ENCODE measurements at places on chromosomes 11 and 22. TPM values are rescaled to one million over a fixed set of nuclear protein-coding genes. Genes with fewer than 3 reads are reported as not detected.

GRCh38 chr22:41830174-41830573 lies 2.7 kb upstream of the SREBF2 start:
- DNase-seq = no peak

DNA sequence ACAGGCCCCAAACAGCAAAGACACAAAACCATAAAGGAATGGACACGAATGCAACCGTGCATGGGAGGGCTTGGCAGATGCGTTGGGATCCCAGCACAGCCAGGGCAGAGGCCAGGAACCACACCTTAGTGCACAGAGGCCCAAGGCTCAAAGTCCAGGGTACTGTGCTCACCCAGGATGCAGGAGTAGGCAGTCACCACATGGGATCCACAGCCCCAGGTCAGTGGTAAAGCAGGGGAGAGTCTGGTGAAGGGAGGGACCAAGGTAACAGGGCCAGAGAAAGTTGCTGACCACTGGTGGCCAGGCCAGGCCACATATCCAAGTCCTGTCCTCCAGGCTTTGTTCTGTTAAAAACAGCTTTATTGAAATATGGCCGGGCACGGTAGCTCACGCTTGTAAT lies 6.5 kb upstream of the CERK start:
- DNase-seq = no peak

GRCh38 chr11:75667831-75668450 lies 897 bp downstream of the MAP6 start:
- DNase-seq = peak; percentile 74

GRCh38 chr22:17087498-17088131 lies 2.8 kb downstream of the IL17RA start:
- DNase-seq = no peak

GRCh38 chr11:123206791-123207434 lies 11.9 kb upstream of the CLMP start:
- DNase-seq = no peak

GRCh38 chr11:121800731-121801393 lies 315.2 kb downstream of the BLID start:
- no peak for DNase-seq

DNA sequence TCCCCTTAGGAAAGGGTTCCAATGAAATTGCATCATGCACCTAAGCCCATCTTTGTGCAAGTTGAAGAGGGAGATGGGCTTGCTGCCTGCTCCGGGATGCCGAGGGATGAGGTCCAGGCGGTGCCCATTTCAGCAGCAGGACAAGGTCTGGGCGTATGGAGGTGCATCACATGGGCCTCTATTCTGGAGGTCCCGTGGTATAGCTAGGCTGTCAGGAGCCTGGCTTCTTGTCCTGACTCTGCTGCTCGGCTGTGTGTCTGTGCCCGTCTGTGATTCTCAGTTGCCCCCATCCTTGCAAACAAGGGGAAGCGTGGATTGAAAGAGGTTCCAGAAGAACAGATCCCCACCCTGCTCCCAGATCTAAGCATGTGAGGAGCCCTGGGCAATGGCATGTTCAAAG lies 130.0 kb downstream of the OSBP2 start:
- no peak for DNase-seq

DNA sequence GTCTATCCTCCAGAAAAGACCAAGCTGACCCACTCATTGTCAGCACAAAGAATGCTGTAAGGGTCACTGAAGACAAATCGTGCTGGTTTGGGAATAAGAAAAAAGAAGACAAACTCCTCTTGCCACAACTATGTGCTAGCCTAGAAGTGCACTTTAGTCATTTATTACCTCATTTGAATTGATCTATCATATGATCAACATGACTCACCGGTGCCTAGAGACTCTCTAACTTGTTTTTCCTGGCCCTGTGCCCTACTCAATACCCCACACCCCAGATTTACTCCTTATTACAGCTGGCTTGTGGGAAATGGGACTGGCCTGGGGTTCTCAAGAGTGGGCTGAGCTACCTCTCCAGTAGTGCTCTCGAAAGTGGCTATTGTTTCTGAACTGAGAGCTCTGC lies 35.9 kb upstream of the HORMAD2 start:
- DNase-seq = no peak

GRCh38 chr22:40328546-40329456 lies 17.5 kb upstream of the ADSL start:
- no peak for DNase-seq

DNA sequence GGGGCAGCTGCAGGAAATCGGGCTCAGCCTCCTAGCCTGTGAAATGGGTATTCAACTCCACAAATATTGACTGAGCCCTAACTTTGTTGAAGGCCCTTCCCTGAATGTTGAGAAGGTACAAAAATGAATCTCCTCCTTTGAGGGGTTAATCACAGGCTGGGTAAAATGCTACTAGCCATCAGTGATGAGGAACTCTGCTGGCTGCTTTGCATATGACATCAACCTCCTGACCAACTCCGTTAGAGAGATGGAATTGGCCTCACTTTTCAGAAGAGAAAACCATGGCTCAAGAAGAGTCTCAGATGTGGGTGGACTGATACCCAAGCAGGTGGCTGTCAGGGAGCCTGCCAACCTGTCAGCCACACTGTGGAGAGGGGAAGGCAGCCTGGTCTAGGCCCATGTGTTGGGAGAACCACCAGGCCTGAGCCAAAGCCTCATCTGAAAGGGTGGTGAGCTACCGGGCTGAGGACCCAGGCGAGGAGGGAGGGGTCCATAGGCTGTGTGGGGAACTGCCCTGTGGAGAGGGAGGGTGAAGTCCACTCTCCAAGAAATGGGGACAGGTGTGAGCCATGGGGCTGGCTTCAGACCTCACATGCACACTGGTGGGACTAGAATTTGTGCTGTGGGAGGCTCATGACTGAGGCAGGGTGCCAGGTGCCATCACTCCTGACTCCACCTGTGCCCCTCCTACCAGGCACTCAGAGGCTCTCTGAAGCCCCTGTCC lies 11.8 kb downstream of the CDCA5 start:
- DNase-seq = no peak

DNA sequence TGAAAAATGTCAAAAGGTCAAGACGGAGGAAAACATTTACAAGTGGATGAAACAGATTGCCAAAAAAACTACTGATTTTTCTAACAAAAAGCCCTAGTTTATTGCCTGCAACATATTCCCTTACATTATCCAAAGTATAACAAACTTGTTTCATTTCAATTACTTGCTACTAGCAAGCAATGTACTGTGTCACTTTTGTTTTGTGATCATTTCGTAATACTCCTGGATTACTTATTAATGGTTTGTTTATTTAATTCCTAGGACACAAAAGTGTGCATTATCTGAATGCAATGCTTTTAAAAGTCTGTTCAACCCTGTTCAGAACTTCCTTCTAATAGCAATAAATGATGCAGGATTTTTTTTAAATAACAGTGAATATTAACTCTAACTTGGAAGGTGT lies 50.9 kb downstream of the CCDC34 start:
- DNase-seq = no peak

DNA sequence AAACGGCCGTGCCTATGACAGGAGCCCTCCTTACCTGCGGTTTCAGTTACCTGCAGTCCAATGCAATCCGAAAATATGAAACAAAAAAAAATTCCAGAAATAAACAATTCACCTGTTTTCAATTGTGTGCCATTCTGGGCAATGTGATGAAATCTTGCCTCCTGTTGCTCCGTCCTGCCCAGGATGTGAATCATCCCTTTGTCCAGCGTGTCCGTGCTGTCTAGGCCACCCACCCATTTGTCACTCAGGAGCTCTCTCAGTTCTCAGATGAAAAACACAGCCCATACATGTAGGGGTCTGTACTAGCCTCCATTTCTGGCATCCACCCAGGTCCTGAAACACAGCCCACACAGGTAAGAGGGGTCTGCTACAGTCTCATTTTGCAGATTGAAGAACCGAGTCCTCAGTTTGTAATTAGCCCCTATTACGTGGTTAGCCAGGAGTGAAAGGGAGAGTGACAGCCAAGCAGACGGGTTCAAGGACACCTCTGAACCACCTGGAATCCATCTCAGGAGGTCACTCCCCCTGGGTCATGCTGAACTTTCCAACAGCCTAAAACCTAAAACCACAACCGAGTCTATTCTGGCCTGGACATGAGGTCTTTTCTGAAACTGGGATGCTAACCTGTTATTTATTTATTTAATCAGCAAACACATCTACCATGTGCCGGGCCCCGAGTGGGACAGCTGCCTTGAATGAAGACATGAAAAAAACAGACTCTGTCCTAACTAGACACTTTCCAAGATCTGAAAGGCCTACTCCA lies 317.2 kb downstream of the SHANK2 start:
- no peak for DNase-seq

DNA sequence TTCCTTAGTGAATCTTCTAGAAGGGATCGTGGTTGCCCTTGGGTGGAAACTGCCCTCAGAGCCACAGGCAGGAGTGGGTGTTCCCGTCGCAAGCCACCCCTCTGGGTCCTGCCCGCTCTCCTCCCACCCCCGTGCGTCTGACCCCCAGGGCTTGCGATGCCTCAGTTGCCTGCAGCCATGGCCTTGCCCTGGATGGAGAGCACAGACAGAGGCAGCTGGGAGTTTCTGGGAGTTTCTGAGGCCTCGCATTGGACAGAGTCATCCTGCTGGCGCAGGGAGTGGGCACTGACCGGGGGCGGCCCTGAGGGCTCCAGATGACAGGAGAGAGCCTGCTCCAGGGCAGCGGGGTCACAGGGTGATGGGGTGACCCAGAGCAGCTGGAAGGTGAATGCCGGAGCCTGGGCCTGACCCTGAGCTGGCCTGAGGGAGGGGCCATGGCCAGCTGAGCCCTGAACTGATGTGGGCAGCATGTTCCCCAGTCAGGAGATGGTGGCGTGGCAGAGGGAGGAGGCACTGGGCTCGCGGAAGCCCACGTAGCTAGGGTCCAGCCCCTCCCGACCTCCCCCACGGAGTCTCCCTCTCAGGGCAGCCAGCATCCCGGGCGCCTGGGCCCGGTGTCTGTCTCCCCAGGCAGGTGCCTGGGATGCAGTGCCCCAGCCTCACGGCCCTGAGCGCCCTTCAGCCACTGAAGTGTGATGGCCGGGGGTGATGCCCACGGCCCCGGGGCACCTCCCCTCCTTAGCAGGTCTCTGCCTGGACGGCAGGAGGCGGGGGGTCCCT lies 1236.2 kb downstream of the BRD1 start:
- DNase-seq = no peak

- DNase-seq = no peak
Measured at GRCh38 chr11:44747316-44747715, 20.6 kb downstream of the TSPAN18 start.

DNA sequence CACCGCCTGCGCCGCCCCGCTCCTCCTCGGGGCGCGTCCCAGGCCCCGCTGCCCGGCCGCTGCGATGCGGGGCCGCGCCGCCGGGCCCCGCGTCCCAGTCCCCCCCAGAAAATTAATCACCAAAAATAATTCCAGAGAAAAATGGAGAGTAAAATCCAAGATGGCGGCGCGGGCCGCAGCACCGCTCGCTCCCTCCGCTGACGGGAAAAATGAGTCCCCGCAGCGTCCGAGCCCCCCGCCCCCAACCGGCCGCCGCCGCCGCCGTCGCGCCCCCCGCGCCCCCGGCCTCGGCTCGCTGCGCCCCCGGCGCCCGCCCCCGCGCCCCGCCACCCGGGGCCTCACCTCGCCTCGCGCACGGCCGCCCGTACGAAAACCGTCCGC lies at the start of gene KMT5B:
Gene KMT5B (minus strand): TSS at position 162 of the 381 bp plus-strand sequence. CDS start 23,220 bp downstream, outside the sequence.
- no peak for DNase-seq

DNA sequence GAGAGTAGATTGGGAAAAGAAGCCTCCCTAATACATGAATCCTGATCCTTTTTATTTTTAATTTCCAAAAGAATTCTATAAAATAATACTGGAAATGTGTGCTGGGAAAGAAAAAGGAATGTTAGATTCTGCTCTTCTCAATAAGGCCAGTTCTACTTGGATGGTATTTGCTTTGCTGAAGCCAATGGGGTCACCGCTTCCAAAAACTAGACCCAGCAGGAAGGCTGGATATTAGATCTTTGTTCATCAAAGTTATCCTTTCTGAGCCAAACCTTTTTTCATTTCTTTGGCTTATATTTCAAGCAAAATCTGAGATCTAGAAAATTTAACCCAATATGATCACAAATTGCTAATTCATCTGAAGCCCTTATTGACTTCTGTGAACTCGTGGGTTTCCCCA lies 41.4 kb downstream of the SCUBE2 start:
- no peak for DNase-seq

DNA sequence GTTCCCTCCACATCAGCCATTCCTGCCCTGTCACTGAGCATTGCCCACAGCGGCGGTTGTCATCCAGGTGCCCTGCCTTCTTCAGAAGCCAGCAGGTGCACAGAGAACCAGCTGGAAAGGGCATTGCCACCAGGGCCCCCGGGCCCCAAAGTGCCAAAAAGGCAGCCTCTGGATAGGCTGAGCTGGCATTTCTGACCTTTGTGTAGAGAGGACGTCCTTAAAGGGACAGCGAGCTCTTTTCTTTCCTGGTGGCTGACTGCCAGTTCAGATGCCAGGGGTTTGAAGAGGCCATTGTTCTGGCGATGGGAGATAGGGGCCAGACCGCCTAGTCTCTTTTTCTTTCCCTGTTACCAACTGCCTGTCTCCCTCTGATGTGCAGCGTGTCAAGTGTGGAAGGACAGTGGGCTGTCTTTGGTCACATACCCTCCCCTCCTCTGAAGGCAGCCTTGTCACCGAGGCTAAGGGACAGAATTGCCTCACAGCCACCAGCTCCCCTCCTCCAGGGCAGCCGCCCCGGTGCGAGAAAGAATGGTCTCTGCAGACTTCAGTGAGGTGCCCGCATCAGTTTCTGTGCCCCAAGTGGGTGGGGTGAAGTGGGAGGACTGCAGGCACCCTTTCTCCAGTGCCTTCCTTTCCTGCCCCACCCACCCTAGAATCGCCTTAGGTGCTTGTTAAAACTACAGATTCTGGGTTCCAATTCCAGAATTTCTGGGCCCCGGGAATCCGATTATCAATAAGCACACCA lies 109.6 kb downstream of the SCN3B start:
- DNase-seq = no peak

DNA sequence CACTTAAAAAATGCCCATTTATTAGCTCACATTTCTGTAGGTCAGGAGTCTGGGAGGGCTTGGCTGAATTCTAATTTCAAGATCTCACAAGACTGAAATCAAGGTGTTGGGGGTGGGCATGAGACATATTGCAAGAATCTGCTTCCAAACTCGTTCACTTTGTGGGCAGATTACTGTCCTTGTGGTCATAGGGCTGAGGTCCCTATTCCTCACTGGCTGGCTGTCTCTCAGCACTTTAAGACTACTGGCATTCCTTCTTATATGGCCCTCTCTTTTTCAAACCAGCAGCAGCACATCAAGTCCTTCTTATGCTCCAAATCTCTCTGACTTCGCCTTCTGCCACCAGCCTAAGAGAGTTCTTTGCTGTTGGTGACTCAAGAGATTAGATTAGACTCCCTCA lies 27.8 kb upstream of the MYOD1 start:
- no peak for DNase-seq

- no peak for DNase-seq
Measured at GRCh38 chr11:54832676-54833075, 126.0 kb downstream of the OR4A5 start.

DNA sequence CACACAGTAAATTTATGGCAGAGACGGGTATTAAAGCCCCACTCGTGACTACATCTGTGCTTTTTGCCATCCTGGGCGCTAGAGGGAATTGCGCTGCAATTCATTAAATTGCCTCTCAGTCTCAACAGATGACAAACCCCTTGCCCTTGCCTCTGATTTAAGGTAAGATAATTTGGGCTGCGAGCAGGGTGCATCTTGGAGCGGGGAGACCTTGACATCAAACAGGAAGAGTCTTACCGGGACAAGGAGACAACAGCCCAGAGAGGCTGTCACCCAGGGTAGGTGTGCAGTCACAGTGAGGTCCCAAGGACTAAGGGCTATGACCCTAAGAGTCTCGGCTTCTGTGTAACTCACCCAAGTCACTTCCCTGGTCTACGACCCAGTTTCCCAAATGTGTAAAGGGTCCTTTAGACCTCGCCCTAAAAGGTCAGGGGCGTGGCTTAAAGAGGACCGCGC lies 449 bp upstream of the TOM1 start:
- DNase-seq = no peak

The DDIAS gene
- 3.1 TPM for polyA plus RNA-seq

The PDXP gene
- 37.9 TPM for polyA plus RNA-seq

The UQCR10 gene
- 483 TPM for polyA plus RNA-seq

The TCF20 gene
- polyA plus RNA-seq = 3.2 TPM

Measured in psoas muscle (tissue), 8 donors.